ENCODE measurements at places on chromosomes 5 and 9. TPM values are rescaled to one million over a fixed set of nuclear protein-coding genes. Genes with fewer than 3 reads are reported as not detected.

Gene FAM163B
- total RNA-seq = not detected

DNA sequence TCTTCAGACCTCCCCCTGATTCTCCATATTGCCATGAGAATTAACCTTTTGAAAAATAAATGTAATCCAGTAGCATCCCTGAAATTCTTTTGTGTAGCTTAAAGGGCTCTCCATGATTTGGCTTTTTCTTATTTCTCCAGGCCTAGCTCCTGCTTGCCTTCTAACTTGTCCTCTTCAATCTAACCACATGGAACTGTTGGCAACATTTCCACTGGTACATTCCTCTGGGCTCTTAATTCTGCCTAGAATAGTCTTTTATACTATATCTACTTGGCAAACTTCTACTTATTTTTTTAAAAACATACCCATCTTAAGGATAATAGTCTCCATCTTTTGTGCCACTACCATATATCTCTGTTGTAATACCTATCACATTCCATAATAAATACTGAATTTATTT lies 54.1 kb downstream of the GNG10 start:
- DNase-seq = no peak

DNA sequence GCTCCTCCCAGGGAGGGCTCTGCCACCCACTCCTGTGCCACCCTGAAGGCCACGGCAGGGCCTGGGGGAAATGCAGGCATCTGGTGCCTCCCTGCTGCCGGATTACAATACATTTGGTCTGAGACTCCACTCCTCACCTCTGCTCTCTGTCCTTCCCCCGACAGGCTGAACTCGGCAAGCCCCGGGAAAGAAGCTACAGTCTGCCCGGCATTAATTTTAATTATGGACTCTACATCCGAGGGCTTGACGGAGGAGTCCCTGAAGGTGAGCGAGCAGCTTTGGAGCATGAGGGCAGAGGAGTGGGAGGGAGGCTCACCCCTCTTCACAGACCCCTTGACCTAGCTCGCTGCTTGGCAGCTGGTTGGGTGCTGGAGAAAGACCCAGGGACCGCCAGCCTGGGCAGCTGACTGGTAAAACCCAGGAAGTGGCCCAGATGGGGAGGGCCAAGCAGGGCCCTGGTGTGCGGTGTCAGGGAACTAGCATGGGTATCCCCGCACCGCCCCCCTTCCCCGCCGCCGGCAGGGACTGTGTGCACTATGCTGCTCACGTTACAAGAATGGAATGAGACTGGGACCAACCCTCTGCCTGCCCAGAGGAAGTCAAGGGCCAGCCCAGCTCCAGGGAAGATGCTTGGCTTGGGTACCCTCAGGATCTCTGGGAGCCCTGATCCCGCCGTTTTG lies 83.7 kb upstream of the BARHL1 start:
- no peak for DNase-seq

DNA sequence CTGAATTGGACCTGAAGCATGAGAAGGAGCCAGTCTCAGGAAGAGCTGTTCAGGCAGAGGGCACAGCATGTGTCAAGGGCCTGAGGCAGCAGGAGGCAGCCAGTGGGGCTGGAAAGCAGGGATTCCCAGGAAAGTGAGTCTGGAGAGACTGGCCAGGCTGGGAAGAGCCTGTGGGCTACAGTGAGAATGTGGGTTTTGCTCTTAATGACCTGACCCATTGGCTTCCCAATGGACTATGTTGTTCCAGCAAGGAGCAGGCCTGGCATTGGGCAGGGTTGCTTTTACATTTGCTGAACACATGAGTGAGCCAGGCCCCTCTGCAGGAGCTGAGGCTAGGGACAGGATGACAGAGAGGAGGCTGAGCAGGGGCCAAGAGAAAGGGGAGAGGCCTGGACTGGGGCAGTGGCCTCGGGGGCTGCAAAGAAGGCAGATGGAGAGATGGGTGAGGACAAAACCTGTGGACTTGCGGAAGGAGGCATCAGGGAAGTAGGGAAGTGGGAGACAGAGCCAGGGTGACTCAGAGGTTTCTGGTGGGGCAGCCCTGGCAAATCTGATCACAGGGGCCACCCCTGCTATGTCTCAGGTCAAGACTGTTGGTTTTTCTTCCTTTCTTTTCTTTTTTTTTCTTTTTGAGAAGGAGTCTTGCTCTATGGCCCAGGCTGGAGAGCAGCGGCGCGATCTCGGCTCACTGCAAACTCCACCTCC lies 65.9 kb upstream of the NEK6 start:
- no peak for DNase-seq

- no peak for DNase-seq
Measured at GRCh38 chr5:66089384-66089783, 54.7 kb upstream of the SREK1 start.
